ENCODE measurements at places on chromosomes 2 and 18. TPM values are rescaled to one million over a fixed set of nuclear protein-coding genes. Genes with fewer than 3 reads are reported as not detected.

Gene DNAJC5G
- total RNA-seq = not detected

Gene RAMP1
- 9.1 TPM for total RNA-seq

Gene SP140L
- 32.2 TPM for total RNA-seq

Gene UGT1A10
- not detected for total RNA-seq

- DNase-seq = no peak
Observed at GRCh38 chr2:135849087-135849486, 12.1 kb upstream of the LCT start.

GRCh38 chr2:7057865-7058400 lies 140.7 kb downstream of the RNF144A start:
- DNase-seq = no peak

DNA sequence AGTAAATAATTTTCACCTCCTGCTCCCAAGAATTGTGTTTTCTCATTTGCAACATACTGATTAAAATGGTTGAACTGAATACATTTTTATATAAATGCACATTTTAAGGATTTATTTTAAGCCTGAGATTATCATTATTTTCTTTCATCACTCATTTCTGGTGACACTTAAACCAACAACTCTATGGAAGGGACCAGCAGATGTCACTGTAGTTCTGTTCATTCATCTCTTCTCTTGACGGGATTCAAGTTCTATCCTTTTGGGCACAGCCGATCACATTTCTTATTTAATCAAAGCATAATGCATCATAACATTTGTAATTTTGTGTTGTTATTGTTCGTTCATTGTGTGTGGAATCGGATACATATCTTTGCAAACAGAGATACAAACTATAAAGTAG lies 417.9 kb downstream of the HRH4 start:
- DNase-seq = peak; percentile 13

DNA sequence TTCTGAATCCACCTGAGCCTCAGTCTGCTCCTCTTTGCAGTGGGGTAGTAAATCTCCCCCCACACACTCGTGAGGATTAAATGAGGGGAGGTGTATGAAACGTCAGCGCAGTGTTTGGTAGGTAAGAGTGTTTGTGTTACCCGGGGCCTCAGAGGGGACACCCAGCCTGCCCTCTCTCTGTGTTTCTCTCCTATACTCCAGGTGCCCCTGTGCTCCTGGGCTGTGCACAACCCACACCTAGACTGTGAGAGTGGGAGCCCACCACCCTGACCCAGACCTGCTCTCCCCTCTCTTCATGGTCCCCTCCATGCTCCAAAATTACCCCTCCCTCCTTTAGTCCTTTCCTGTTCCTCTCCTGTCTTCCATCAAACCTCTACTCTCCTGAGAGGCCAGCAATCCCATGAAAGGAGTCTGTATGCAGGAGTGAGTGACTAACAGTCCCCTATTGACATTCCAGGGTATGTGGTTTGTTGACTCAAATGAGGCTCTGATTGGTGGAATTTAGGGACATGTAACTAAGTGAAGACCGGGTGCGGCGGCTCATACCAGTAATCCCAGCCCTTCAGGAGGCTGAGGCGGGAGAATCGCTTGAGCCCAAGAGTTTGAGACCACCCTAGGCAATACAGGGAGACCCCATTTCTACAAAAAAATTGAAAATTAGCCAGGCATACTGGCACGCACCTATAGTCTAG lies 10.4 kb downstream of the CIB4 start:
- DNase-seq = peak; percentile 36

- DNase-seq = peak; percentile 95
Observed at GRCh38 chr2:152054593-152054992, 44.3 kb downstream of the CACNB4 start.

DNA sequence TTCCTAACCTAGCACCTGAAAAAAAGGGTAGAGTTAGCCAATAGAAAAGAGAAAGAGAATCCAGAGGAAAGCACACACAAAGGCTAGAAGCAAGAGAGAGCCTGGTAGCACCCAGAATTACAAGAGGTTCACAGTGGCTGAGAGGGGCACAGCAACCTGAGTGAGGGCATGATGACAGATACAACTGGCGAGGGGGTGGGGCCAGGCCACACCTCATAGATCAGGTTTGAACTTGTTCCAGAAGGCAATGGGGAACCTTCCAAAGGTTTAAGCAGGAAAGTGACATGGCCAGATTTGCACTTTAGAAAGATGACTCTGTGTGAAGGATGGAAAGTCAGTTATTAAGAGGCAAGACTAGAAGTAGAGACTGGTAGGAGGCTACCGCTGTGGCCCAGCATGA lies 148.0 kb downstream of the TTC32 start:
- DNase-seq = no peak

DNA sequence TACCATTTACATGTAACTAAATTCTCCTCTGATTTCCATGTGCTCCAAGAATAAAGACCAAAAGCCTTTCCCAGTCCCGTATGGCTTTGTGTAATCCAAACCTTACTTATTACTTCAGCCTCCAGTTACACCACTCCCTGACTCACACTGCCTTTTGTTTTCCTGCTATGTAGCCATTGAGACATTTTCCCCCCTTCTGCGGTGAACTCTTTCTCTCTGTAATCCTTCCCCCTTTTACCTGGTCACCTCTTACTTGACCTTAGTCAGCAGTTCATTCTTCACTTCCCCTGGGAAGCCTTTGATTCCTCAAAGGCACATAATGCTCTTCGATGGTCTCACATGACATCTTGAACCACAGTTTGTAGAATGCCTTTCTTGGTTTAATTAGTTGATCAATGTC lies 256.0 kb upstream of the FANCL start:
- peak; percentile 30 for DNase-seq

DNA sequence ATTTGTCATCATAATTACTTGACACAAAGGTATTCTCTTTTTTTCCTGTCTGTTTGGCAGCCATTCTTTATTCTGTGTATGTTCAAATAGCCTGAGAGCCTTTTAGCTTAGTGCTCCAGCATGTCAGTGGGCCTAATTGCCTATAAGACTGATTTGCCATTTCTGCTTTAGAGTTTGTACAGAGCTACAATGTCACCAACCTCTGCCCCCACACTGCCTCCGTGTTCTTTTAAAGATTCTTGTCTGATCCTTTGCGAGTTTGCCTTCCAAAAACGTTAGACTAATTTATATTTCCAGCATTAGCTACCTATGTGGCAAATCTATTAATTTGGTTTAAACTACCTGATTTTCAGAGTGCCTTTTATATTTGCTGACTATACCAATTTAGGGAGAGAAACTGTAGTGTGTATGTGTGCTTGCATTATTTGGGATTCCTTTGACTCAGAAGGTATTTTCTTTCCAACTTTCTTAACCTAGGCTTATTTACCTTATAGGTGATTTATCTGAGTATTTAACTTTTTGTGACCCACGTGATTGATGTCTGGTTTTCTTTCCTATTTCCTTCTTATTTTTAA lies 70.8 kb downstream of the FAM117B start:
- DNase-seq = no peak

DNA sequence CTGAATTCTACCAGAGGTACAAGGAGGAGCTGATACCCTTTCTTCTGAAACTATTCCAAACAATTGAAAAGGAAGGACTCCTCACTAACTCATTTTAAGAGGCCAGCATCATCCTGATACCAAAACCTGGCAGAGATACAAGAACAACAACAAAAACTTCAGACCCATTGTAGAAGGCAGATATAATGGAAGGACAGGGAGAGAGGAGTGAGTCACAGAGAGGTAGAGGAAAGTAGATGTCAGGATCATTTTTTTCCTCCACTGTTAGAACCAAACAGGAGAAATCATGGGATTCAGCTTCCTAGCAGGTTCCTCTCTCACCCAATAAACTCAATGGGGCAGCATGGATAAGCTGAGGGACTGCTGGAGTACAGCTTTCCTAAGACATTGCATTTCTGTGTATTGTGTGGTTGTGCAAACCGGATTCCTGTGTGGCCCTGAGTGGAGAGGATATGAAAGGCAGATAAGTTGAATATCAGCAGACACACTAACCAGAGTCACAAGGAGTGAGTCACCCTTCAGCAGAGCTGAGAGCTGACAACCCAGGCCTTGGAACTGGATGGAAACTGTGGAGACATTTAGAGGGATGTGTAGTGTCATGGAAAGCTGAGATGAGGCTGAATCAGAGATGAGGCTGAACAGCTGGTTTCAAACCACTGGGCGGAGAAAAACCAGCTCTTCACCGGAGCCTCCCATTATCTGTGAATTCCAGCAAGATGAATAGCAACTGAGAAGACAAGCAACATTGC lies 60.9 kb upstream of the MMADHC start:
- DNase-seq = peak; percentile 99

DNA sequence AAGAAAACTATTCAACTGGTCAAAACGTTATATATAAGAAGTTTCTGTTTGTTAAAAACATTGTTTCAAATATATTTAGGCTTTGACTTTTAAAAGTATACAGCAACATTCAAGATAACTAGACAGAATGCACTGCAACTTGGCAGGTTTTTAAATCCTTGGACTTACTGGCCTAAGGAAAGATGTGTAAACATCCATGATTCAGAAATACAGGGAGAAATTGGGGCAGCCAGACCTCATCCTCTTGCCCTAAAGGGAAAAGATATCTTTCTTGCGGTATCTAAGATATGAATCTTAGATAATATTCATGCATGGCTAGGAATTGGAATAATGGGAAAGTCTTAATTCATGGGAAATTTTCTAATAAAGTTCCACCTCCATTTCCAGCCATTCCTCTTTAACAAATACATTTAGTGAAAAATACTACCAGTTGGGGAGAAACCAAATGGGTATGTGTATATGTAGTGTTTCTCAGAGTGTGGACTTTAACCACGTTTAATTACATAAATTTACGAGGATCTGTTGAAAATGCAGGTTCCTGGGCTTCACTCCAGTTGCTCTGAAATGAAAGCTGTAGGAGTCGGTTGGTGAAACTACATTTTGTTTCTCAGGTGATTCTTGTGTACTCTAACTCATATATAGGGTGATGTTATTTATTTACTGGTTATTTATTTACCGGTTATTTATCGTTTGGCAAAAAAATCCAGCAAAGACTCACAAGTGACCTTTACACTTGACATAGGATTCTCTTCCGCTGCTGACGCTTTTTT lies 587 bp upstream of the TANK start:
- DNase-seq = no peak

Data from astrocyte (in vitro differentiated cells and primary cell).